ENCODE measurements at places on chromosomes 4 and X. TPM values are rescaled to one million over a fixed set of nuclear protein-coding genes. Genes with fewer than 3 reads are reported as not detected.

DNA sequence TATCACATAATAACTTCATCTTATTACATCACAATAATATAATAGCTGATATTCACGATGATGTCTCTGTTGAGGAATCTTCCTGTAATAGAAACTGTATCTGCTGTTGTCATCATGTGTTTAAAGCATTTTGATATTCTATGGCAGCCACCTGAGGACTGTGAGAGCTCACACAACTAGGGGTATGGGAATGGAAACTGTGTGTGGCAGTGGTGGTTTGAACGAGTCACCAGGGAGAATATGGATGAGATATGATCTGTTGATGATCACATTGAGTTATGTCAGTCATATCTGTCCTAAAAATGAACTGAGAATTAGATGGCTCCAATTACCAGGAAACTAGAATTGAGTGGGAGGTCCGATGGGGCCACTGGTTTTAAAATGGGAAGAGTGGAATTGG, 169.6 kb downstream of the MID1IP1 start:
- no peak for DNase-seq

DNA sequence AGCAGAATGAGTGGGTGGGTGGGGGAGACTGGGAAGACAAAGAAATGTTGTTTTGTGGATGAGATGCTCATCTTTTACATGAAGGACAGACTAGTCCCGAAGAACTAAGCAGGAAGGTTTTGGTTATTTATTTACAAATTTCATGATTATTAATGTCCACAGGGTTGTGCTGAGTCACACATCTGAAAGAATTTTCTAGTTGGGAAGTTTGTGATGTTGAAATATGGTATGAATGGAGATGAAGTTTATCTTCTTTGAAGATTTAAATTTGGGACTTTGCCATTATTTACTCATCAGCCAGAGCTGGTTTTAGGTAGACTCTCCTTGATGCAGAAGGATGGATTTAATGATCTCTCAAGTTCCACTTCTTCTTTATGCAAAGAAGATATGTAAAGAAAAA, 75.5 kb downstream of the MOSPD2 start:
- DNase-seq, result no peak

Gene LIN54
- total RNA-seq, result 9.6 TPM

DNA sequence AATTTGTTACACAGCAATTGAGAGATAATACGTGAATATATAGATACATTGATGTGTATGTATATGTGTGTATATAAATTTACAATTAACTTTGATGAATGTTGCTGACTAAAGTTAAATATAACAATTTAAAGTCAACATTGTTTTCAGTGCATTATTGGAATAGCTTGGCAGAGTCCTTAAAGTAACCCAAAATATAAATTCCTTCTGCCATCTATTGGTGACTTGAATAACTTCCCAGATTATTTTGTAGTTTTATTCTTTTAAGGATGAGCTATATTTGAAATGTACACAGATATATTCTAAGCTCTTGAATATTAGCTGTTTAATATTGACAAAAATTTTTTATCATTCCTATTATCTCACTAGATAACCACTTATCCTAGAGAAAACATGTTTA, 298.2 kb upstream of the FSTL5 start:
- DNase-seq, result no peak

DNA sequence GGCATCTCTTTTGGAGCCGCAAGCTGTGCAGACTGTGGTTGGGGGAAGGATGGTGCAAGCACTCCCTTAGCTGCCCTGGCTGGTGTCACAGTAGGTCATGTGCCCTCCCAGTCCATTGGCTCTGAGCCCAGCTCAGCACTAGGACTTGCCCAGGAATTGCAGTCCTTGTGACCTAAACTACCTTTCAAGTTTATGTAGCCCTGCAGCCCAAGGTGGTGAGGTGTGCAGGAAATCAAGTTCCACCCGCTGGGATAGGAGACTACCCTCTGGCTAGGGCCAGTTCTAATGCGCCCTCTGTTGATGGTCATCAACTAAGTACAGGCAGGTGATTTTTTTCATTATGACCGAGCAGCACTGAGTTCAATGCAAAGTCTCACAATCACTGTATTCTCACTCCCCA, 335.2 kb downstream of the UBE2NL start:
- no peak for DNase-seq

Gene CTAG1B
- not detected for total RNA-seq

- DNase-seq, result peak; percentile 57
Measured at GRCh38 chrX:47351706-47352105, 18.7 kb upstream of the ZNF157 start.

Gene SPACA5
- not detected for total RNA-seq

DNA sequence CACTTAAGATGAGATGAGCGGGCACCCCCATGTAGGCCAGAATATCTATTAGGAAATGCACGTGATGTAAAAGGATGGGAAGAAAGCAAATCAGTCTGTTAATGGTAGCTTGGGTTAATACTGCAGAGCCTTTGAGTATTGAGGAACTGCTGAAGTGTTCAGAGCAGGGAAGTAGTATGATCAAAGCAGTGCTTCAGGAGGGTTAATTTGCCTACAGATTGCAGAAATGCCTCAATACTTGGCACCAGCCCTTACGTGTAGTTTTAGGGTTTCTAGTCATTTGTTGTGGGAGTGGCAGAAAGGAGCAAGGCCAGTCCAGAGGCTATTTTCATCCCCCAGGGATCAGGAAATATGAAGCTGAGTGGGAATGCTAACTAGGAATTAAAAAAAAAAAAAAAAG, 19.7 kb downstream of the ZFX start:
- DNase-seq, result no peak

GRCh38 chr4:154982187-154983047, 201.3 kb downstream of the RBM46 start:
- DNase-seq, result peak; percentile 16

DNA sequence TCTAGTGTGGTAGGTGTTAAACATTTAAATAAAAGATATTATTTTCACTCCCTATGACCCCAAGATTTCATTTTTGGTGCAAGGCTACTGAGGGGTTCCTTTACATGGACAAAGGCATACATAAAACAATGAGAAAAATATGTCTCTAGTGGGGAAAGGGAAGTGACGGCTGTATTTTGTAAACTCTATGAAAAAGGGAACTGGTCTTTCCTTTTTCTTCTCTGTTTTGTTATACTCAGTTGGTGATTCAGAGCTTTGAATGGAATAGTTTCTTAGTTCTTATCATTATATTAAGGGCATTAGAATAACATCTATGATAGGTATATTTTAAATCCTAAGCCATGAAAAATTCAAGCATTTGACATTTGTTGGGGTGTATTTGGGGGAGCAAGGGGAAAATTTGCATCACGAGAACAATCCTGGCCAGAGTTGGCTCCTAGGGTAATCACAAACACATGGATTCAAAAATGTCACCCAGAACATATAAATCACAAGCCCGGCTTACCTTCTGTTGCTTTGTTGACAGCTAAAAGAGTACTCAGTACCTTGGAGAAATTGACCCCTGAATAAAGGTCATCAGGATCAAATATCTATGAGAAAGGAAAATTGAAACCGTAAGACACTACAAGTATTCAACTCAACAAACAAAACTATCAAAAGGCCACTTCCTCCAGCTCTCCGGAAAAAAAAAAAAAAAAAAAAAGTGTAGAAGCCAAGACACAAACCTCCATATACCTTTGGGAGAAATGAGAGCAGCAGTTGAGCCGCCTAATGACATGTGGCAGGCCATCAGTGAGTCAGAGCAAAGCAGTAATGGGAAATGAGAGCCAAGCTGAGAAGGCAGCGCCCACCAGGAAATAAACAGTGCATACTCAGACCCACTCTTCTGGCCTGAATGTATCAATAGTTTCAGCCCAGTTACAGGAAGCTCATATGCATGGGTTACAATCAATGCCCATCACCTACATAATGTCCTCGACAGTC, 33.4 kb downstream of the ARHGEF6 start:
- no peak for DNase-seq

- DNase-seq, result no peak
Measured at GRCh38 chr4:81314897-81315470, 100.0 kb upstream of the PRKG2 start.

DNA sequence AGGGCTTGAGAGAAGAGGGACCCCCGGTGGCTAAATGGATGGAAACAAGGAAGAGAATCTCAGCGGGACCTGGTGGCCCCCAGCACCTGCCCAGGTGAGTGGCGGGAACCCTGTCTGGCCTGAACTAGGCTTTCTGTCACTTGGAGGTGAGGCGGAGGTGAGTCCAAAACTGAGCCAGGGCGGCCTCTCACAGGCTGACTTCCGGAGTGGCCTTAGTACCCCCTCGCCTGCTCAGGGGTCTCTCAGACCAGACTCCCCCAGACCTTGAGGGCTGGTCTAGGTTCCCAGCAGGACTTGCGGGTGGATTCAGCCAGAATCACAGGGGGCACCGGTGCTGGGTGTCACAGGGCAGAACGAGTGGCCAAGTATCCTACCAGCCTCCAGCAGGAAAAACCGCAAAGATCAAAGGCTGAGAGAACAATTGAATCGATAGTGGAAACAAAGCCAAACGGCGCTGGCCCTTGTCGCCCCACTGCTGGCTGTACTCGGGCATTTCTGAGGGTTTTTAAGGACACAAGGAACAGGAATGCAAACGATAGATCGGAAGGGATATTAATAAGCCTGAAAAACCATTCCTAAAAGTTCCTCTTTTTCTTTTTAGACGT, 67.8 kb downstream of the WFS1 start:
- no peak for DNase-seq

DNA sequence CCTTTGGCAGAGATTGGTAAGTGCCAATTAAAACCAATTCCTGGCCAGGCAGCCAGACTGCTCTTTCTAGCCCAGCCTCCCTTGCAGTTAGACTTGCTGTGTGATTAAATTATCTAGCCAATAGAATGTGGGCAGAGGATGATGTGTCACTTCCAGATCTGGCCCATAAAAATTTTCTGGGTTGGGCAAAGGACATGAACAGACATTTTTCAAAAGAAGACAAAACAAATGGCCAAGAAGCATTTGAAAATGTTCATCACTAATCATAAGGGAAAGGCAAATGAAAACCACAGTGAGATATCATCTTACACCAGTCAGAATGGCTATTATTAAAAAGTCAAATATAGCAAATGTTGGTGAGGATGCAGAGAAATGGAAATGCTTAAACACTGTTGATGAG, 71.4 kb upstream of the STIM2 start:
- DNase-seq, result no peak

DNA sequence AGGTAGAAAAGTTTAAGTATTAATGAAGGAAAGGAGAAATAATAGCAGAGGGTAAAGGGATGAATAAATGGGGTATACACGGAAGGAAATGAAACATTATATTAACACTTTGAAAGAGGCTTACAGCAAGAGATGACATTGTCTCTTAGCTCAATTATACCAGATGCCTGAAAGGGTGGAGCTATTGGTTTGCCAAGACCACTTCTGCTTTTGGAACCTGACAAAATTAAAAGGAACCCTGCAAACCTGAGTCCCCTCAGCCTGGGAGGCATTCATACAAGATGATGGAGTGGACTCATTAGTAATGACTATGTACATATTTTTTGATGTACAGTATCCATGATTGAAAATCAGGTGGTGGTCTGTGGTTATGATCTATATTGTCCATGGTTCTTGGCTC, 45.1 kb upstream of the HPF1 start:
- no peak for DNase-seq

Gene JCHAIN
- not detected for total RNA-seq

GRCh38 chr4:85701861-85702321, 226.9 kb downstream of the ARHGAP24 start:
- DNase-seq, result no peak

- DNase-seq, result no peak
Measured at GRCh38 chr4:127793528-127793927, 11.4 kb downstream of the HSPA4L start.

- DNase-seq, result no peak
Measured at GRCh38 chrX:114964374-114964773, 53.0 kb downstream of the IL13RA2 start.

GRCh38 chr4:110130576-110131358, 67.6 kb downstream of the ELOVL6 start:
- DNase-seq, result no peak

Gene MYOZ2
- 0.24 TPM for total RNA-seq

- no peak for DNase-seq
Measured at GRCh38 chr4:83025563-83025962, 9.4 kb upstream of the COPS4 start.

- DNase-seq, result peak; percentile 97
Measured at GRCh38 chrX:45806410-45807121, 605.9 kb upstream of the DIPK2B start.

DNA sequence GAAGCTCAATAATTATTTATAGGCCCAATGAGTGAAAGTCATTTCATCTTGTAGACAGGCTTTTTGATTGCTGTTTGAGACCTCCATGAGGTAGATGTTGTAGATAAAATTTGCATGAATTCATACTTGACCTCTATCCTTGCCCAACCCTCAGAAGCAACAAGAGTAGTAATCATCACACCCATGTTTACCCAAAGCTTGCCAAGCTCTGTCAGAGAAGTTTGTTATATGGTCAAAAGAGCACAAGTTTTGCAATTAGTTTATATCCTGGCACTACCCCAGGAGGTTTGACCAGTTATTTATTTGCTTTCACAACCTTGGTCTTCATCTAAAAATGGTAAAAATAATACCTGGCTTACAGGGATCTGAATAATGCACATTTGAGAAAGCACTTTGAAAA, 20.7 kb downstream of the ADH7 start:
- no peak for DNase-seq

DNA sequence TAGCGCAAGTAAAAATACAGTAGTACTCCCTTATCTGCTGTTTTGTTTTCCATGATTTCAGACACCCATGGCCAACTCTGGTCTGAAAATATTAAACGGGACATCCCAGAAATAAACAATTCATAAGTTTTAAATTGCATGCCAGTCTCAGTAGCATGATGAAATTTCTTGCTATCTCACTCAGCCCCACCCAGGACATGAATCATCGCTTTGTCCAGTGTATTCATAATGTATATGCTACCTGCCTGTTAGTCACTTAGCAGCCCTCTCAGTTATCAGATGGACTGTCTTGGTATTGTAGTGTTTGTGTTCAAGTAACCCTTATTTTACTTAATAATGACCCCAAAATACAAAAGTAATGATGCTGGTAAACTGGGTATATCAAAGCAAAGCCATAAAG, 158.2 kb upstream of the DDIT4L start:
- peak; percentile 76 for DNase-seq

Gene EFHC2
- not detected for total RNA-seq

- DNase-seq, result no peak
Measured at GRCh38 chrX:38327775-38328081, 419 bp upstream of the RPGR start.

Gene XAGE2
- not detected for total RNA-seq

DNA sequence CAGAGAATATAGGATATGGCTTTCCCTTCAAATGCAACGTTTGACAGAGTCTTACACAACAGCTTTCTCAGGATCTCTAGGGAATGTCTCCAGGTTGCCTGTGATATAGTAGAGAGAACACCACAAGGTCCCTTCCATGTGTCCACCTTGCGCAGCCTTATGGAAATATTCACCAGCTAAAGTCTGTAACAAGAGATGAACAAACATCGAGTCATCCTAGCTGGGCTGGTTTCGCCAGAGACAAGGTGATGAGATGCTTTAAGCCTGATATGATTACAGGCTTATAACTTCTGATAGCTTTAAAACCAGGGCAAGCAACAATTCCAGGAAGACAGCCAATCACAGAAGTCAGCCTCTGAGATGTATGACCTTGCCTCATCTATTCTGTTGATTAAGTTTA, 83.8 kb downstream of the SEL1L3 start:
- DNase-seq, result peak; percentile 18

Measured in astrocyte (in vitro differentiated cells and primary cell).